HCT116 (cell line): ENCODE measurements at places on chromosomes 6 and 20.

- no peak for DNase-seq
Measured at GRCh38 chr6:14671261-14671681, 553.7 kb downstream of the CD83 start.

DNA sequence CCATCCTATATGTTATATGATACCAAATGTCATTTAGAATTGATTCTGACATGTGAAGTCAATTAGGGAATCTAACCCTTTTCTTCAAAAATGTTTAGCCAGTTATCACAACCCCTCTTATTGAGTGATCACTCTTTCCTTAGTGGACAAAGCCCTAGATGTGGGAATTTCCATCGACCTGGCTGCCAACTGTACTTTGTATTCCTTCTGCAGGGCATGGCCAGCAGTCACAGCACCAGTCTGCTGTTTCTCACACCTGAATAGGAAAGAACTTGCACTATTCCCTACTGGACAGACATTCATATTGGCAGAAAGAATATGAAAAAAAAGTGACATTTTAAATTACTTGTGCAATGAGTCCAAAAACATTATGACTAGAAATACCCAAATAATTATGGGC, 271.0 kb downstream of the PACRG start:
- no peak for DNase-seq

DNA sequence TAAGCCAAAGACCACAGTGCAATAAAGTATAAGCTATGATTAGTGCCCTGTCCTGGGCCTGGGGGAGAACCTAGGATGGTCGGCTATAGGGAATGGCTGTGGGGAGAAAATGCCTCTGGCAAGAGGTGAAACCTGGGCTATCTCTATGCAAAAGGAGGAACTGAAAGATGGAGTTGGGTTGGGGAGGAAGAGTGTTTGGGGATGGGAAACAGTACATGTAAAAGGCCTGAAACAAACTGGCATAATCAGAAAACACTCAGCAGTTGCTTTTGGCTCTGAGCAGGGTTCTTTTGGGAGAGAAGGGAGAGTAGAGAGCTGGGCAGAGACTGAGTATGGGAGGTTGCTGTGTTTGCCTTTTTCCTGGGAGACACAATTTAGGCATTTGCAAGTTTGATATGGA, 31.9 kb upstream of the FUCA2 start:
- DNase-seq = no peak

GRCh38 chr6:156954816-156955215, 177.6 kb downstream of the ARID1B start:
- DNase-seq = no peak

DNA sequence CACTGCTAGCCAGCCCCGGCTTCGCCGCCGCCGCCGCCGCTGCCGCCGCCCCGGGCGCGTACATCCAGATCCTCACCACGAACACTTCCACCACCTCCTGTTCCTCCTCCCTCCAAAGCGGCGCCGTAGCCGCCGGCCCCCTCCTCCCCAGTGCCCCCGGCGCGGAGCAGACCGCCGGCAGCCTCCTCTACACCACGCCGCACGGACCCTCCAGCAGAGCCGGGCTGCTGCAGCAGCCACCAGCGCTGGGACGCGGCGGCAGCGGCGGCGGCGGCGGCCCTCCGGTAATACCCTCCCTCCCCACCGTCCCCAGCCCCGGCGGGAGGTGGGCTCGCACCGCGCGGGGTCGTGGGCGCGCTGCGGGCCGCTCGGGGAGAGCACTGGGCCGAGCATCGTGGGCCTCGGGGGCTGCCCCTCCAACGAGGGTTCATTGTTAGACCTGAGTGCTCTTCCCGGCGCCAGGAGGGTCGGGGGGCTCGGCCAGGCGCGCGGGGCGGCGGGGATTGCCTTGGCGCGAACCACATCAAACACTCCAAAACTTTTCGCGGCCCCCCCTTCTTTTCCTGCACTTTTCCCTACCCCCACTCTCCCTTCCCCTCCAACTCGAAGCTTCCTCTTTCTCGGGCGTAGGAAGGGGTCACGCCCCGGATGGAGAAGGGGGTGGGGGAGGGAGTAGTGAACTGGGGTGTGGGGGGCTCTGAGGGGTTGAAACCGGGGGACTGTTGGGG, 827 bp downstream of the E2F3 start:
- peak; percentile 12 for DNase-seq

GRCh38 chr6:24520929-24521546, 26.3 kb downstream of the ALDH5A1 start:
- DNase-seq = peak; percentile 23

DNA sequence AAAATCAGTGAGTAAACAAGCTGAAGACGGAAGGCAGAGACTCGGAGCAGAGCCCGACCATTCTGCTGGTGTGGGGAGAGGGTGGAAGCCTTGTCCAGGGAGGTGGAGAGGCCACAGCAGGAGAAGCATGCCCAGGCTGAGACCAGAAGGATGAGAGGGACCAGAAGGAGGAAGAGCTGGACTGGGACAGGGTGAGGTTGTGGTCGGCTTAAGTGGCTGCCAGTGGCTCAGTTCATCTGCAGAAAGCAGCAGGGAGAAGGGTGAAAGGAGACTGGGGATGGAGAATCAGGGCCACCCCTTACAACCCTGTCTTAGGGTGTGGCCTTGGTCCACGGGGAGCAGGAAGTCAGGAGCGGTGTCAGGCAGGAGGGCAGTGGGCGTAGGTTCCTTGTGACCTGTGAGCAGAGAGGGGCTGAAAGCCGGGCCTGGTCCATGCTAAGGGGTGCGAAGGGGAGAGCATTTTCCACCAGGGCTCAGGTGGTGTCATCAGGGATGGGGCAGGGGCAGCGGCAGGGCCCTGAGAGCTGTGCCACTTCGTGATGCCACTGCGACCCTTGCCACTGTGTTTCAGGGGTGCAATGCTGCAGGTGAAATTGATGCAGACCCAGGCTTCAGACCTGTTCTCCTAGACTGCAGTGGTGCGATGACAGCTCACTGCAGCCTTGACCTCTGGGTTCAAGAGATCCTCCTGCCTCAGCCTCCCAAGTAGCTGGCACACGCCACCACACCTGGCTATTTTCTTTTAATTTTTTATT, 81.1 kb downstream of the TTLL2 start:
- DNase-seq = no peak

DNA sequence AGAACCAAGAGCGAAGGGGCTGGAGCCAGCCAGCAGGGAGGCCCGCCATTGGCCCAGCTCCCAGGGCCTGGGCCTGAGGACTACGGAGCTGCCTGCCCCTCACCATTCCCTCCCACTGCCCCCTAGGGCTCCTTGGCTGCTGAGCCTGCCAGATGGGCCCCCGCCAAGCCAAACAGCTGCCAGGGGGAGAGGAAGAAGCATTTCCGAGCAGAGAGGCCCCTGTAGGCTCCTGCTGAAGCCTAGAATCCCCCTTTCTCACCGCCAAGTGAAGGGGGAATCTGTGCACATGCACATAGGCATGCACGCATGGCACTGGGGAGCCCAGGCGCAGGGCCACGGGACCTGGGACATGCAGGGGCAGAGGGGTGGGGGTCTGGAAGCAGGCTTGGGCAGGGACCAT, 28.5 kb upstream of the MRPS18A start:
- no peak for DNase-seq

DNA sequence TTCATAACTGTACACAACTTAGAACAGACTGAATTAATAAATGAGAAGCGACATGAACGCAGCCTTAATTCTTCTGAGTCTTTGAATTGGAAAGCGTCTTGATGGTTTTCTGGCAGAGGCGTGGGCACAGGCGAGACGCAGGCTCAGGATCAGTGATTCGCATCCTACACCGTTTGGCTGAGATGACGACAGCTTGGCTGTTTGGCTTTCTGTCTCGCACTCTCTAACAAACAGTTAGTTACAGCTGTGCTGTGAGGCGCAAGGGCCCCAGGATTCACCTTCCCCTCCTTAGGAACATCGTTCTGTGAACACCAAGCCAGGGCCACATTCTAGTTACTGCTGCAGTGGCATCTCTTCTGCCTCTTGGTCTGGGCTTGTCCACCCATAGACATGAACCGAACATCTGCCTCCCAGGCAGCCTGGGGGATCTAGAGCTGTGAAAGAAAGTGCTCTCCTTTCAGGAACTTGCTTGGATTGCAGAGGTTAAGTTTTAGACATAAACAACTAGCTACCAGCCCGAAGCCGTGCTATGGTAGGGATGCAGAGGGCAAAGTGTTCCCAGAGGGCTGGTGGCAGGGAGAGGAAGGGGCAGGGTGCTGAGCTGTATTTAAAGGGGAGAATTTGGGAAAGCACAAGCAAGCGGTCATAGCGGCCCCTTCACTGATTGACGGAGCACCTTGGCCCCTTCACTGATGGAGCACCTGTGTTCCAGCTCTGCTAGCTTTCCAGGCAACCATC, 49.6 kb downstream of the TCP11 start:
- DNase-seq = no peak

GRCh38 chr6:11912420-11912819, 99.7 kb upstream of the HIVEP1 start:
- no peak for DNase-seq

- DNase-seq = peak; percentile 27
Measured at GRCh38 chr6:21935561-21936028, 342.0 kb downstream of the SOX4 start.

- no peak for DNase-seq
Measured at GRCh38 chr6:52499026-52499425, 77.8 kb downstream of the TRAM2 start.

DNA sequence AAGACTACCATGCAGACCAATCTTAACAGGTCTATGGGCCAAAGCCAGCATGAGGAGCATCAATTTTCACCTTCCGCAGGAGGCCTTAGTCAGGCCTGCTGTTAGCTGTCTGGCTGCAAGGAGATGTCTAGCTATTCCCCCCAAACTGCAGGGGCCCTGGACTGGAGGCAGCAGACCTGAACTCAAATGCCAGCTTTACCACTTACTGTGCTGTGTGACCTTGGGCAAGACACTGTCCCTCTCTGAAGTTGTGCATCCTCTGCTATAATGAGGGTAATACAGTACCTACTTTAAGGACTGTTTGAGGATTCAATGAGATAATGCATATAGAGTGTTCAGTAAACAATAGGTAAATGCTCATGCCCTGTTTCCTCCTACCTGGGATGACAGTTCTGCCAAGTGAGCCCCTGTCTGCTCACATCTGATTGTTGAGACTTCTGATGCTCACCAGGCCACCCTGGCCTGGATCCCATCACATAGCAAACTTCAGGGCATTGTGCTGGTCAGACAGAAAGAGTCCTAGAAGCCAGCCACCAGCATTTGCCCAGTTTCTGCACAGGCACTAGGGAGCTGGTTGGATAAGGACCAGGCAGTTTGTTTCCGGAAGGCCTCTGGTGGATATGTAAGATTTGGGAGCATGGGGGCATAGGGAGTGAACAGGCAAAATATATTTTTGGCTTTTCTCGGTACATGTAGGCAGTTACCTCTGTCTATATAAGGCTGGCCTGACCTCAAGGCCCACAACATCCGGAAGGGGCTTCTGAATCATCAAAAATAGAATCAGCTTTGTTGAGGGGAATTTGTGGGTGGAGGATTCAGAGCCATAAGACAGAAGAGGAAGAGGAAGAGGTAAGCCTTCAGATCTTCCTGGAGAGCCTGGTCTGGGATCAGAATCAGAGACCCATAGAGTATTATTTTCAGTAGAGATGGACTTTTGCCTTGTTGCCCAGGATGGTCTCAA, 2.3 kb upstream of the OCSTAMP start:
- no peak for DNase-seq

DNA sequence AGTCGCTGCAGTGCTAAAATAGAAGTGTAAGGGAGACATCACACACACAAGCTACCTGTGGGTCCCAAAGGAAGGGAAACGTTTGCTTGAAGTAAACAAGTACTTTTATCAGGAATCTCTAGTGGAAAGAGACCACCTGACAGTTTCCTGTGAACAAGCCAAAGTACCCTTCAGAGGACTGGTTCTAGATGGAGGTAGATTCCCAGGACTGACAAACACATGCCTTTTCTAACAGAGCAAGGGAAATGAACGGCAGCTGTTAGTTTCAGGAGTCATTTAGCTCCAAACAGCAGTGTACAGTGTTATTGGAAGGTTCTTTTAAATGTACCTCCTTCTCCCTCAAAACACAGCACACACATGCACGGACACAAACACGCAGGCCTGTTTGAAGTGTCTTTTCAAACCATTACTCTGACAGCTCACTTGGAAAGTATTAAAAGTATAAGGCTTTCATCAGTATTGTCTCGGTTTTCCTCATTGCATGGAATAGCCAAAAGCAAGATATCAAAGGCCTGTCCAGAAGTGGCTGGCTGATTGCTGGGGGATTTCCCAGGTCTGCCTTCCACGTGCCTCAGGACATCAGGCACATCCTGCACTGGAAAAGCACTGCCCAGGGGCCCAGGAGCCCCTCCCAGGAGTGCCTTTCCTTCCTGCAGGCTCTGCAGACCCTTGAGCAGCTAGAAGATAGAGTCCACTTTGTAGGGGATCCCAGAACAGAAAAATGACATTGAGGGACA, 393.2 kb upstream of the SOX4 start:
- DNase-seq = no peak

DNA sequence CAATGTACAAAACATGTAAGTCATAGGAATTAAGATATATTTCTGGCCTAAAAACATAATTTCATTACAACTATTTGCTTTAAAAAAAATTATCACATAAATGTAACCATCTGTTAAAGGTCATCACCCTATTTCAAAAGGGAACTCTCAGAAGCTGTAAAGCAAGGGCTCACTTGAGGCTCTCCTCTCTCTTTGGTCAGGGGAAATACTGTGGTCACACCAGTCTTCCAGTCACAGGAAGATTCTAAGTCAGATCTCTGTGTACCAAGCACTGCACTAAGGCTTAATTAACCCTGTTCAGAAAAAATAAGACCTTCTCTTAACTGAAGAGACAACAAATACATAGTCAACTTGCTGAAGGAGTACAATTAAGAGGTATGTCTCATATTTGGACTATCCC, 75.6 kb downstream of the MMS22L start:
- no peak for DNase-seq

- no peak for DNase-seq
Measured at GRCh38 chr20:42161228-42161829, 543.2 kb upstream of the CHD6 start.

DNA sequence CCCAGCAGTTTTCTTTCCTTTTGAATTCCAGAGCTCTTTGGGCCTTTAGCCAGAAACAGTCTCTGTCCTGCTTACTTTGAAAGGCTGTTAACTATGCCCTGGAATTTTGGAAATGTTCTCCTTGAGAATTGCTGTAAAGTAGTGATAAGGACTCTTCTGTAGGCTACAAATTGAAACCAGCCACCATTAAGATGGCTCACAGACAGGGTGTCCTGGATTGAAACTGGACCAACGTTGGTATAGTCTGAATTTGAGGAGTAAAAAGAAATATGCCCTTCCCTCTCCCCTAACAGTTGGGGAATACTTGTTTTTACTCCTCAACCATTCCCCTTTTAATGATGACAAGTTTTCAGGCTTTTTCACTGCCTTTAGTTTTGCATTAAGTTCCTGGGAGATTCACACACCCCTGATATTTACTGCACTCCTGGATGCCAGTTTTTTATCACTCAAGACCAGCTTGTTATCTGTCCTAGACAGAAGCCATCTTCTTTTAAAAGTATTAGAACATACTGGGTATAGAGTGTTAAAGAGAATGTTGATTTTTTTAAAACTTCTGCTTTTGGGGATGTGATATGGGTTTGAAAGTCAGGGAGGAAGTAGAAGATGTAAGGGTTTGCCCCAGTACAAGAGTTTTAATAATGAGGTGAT, 21.9 kb downstream of the TOP1 start:
- no peak for DNase-seq
